NCI-H1694 treated with DMSO at 0.1 percent for 48 hours (cell line): ENCODE measurements at places on chromosomes 6 and 20.
A peak's percentile ranks its signal among the peaks of the same experiment; 100 is the strongest.

- no peak for DNase-seq
Observed at GRCh38 chr6:105164418-105164817, 15.4 kb downstream of the POPDC3 start.

GRCh38 chr20:21523281-21523868 is 9.5 kb upstream of the NKX2-2 start:
- DNase-seq, result no peak

DNA sequence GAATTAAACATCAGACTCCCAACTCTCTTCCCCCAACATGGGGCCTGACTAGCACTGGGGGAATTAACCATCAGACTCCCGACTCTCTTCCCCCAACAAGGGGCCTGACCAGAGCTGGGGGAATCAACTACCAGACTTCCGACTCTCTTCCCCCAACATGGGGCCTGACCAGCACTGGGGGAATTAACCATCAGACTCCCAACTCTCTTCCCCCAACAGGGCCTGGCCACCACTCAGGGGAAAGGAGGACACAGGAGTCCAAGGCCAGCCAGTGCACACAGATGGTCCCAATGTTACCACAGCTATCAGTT is 13.1 kb downstream of the CST7 start:
- DNase-seq, result no peak

- no peak for DNase-seq
Observed at GRCh38 chr6:129671442-129672340, 38.3 kb downstream of the ARHGAP18 start.

DNA sequence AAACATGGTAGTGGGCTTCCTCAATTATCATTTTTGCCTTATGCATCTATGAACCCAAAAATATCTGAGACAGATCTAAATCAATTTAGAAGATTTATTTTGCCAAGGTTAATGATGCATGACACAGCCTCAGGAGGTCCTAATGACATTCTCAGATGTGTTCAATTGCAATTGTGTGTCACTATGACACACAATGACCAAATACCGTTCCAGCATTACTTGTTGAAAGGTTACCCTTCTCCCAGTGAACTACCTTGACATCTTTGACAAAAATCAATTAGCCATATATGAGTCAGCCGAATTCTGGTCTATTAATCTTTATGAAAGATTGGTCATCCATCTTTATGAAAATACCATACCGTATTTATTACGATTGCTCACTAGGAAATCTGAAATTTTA is 592.5 kb upstream of the GJE1 start:
- no peak for DNase-seq

DNA sequence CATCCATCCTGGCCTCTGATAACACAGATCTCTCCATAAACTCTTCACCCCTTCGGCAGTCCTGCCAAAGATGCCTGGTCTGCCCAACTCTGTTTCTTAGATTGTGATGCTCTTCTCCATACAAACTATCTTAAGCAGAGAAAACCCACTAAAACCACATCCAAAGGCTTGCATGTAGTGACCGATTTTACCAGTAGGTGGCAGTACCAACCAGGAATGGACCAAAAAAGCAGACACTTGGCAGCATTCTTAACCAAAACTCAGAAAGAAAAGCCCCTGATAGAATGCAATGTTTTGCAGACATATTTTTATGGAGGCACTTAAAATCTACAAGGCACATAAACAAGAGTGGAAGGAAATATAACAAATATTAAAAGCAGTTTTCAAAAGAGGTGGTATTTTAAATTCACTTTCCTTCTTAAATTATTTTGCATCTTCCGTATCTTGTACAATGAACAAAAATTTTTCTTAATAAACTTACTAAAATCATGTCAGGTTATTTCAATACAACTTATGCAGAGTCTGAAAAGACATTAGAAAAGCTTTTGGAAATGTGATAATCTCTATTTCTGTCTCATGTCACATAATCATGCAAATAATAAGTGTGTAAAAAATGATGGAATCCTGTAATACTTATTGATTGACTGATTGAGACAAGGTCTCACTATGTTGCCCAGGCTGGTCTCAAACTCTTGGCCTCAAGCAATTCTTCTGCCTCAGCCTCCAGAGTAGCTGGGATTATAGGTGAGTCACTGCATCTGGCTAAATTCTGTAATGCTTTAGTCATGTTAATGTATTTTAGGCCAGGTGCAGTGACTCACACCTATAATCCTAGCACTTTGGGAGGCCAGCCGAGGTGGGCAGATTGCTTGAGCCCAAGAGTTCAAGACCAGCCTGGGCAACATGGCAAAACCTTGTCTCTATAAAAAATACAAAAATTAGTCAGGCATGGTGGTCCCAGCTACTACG is 29.4 kb downstream of the LRP11 start:
- DNase-seq, result peak; percentile 31

DNA sequence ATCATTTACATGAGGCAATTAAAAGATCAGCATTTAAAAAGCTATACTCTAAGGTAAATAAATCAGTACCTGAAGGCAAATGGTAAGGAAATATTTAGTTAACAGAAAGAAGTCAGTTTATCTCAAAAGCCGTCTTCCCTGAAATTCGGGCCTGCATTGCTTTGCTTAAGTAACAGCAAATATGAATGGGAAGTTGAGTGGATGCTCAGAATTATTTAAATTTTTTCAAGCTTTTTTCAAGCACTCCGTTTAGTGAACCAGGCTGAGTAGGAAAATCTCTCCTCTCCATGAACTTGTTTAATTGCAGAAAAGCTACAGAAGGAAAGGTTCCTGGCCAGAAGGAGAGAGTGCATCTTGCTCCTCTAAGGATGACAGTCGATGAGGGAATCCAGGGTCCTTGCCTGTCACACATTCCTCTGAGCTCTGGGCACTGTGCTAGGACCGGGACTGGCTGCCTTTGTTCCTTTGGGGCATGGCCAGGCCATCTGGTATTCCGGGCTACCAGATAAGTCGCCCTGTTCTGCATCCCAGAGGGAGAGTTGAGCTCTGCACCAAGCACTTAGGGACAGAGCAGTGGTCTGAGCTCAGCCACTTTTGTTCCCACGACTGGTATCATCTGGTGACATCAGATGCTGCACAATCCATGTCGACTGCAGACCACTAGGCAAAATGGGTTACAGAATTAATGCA is 77.6 kb downstream of the RIN2 start:
- DNase-seq, result peak; percentile 15

- no peak for DNase-seq
Observed at GRCh38 chr6:121619013-121619412, 183.6 kb downstream of the GJA1 start.
